ENCODE measurements at places on chromosomes 7 and 10. TPM values are rescaled to one million over a fixed set of nuclear protein-coding genes. Genes with fewer than 3 reads are reported as not detected.
A peak's percentile ranks its signal among the peaks of the same experiment; 100 is the strongest.

- DNase-seq: no peak
Measured at GRCh38 chr10:110612087-110612486, 32.0 kb upstream of the RBM20 start.

- no peak for DNase-seq
Measured at GRCh38 chr10:79159785-79160184, 91.0 kb downstream of the ZMIZ1 start.

GRCh38 chr10:80408242-80409101 lies at the start of gene PRXL2A:
TSS of gene PRXL2A (plus strand) at chr10:80408551. CDS start at chr10:80420468, 11,917 bp downstream.
- peak; percentile 96 for DNase-seq

- no peak for DNase-seq
Measured at GRCh38 chr7:73442903-73443500, 9.4 kb downstream of the FZD9 start.

DNA sequence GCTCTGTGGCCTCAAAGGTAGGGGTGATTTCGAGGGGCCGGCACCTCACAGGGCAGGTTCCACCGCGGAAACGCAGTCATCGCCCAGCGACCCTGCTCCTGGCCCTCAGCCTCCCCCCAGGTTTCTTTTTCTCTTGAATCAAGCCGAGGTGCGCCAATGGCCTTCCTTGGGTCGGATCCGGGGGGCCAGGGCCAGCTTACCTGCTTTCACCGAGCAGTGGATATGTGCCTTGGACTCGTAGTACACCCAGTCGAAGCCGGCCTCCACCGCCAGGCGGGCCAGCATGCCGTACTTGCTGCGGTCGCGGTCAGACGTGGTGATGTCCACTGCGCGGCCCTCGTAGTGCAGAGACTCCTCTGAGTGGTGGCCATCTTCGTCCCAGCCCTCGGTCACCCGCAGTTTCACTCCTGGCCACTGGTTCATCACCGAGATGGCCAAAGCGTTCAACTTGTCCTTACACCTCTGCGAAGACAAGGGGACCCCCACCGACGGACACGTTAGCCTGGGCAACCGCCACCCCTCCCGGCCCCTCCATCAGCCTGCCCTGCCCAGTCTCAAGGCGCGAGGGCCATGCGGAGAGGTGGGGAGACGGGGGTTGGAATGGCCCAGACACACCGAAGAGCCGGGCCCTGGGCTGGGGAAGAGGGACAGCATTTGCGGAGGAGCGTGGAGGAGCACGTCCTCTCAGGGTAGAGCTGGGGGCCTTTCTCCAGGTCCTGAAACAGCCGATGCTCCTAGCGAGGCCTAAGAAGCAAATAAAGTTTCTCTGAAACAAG lies 6.0 kb downstream of the SHH start:
- DNase-seq: no peak

The GPR141 gene
- total RNA-seq: not detected

DNA sequence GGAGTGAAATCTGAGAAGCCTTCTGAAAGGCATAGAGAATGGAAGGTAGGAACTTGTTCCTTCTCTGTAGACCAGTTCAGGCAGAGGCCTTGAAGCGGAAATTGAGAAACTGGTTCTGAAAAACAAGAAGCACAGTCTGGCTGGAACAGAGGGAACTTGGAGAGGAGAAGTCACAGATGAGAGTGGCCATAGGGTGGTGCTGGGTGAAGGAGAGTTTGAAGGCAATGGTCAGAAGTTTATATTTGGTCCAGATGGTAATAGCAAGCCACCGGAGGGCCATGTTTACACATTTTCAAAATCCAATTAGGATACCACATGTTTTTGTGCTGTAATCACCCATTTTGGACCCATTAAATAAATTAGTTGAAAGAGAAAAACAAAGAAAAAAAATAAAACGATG lies 692.5 kb downstream of the INHBA start:
- DNase-seq: no peak

GRCh38 chr10:79387466-79387973 lies 40.3 kb downstream of the PPIF start:
- DNase-seq: no peak

DNA sequence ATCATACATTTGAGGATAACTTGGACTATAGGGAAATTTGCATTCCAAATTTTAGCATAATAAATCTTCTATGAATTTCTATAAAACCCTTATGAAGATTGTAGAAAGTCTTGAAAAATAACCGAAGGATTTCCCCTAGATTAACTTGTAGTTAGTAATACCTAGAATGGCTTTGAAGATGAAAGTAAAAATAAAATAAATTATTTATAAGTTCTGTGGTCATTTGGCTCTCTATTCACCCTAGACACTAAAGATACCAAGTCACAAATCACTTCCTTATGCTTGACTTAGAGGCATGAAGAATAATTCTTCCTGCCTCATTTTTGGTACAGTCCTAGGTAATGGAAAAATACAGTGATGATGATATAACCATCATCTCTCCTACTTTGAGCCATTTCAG lies 79.3 kb downstream of the CSTF2T start:
- DNase-seq: no peak

- DNase-seq: no peak
Measured at GRCh38 chr7:129494041-129494440, 8.3 kb upstream of the SMKR1 start.

The ECD gene
- 51.8 TPM for total RNA-seq

GRCh38 chr7:69982197-69982596 lies 383.9 kb downstream of the AUTS2 start:
- no peak for DNase-seq

The LIPM gene
- total RNA-seq: not detected

DNA sequence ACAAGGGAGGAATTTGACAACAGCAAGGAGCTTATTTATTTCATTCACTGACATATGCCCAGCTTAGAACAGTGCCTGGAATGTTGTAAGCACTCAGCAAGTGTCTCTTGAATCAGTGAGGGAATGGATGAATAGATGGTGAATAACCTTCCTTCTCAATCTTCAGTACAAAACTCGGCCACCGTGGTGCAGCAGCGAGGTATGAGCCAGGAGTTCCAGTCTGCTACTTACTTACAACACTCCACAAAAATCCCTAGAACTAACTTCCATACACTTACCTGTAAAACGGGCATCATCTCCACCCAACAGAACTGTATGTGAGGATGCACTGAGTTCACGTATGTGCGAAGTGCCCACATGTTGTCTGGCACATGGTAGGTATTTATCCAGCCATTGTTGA lies 237.4 kb downstream of the WDR11 start:
- peak; percentile 72 for DNase-seq

Measured in Caco-2 (cell line).